Activated CD4-positive, alpha-beta T cell treated with anti-CD3 and anti-CD28 coated beads, Interleukin-2, amount 50 U/mL, for 48 hours (primary cell): ENCODE measurements at places on chromosomes 2 and 18.
A peak's percentile ranks its signal among the peaks of the same experiment; 100 is the strongest.

DNA sequence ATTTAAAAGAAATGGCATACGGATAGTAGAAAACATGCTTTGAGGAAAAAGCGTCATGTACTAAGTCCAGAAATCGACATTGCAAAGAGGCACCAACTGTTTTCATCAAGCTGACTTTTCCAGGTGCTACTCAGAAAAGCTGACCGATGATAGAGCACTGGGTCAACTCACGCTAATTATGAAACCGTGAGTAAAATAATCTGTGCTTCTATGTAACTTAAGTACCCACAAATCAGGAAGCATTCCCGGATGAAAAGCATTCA, 353 bp upstream of the NUP35 start:
- no peak for DNase-seq

- DNase-seq, result no peak
Measured at GRCh38 chr18:22983175-22983574, 50.0 kb downstream of the RBBP8 start.

DNA sequence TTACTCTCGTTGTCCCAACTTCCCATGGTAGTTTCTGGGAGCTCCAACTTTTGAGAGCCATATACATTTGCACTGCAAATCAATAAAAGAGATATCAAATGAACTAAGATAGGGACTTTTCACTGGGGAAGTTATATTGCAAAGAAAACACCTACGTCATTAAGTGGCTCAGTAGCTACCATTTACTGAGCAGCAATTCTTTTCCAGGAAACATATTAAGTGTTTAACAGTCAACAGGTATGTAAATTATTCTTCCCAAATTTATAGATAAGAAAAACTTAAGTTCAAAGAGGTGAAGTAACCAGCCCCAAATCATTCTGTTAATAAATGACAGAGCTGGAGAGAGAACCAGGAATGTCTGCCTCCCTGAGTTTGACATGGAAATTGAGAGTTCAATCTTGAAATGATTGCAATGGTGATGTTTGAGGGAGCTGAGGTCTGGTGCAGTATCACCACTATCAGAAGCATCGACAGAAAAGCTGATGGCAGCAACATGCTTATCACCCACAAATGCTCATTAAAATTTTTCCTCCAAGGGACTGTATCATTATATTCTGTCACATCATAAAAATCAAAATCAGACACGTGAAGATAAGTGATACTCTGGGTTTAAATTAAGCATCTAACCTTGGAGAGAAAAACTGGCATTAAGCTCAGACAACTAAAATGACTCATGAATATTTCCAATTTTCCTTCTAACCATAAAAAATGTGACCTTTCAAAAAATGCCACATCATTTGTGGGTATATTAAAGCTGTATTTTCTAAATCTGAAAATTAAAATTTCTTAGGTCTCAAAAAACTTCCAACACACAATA, 43.4 kb downstream of the GAREM1 start:
- no peak for DNase-seq

GRCh38 chr2:180657054-180657453, 323.4 kb upstream of the UBE2E3 start:
- no peak for DNase-seq

- DNase-seq, result peak; percentile 50
Measured at GRCh38 chr2:74548900-74549826, 4.6 kb downstream of the LOXL3 start.

- DNase-seq, result no peak
Measured at GRCh38 chr2:65450810-65451209, 18.4 kb upstream of the SPRED2 start.

GRCh38 chr2:196413821-196414274, 225.7 kb upstream of the CCDC150 start:
- no peak for DNase-seq

GRCh38 chr2:189899101-189899500, 114.9 kb downstream of the PMS1 start:
- DNase-seq, result no peak
